Mammary epithelial cell (primary cell): ENCODE measurements at places on chromosomes 2 and 18. TPM values are rescaled to one million over a fixed set of nuclear protein-coding genes. Genes with fewer than 3 reads are reported as not detected.
A peak's percentile ranks its signal among the peaks of the same experiment; 100 is the strongest.

GRCh38 chr2:8437228-8437948, 244.5 kb upstream of the ID2 start:
- DNase-seq: peak; percentile 0

- no peak for DNase-seq
These were observed 5.3 kb upstream of the ORC2 start for GRCh38 chr2:200968735-200969134.

- DNase-seq: no peak
These were observed 72.4 kb downstream of the RND3 start for GRCh38 chr2:150415022-150415421.

- DNase-seq: no peak
These were observed 157.3 kb downstream of the CDCA7 start for GRCh38 chr2:173511942-173512341.

DNA sequence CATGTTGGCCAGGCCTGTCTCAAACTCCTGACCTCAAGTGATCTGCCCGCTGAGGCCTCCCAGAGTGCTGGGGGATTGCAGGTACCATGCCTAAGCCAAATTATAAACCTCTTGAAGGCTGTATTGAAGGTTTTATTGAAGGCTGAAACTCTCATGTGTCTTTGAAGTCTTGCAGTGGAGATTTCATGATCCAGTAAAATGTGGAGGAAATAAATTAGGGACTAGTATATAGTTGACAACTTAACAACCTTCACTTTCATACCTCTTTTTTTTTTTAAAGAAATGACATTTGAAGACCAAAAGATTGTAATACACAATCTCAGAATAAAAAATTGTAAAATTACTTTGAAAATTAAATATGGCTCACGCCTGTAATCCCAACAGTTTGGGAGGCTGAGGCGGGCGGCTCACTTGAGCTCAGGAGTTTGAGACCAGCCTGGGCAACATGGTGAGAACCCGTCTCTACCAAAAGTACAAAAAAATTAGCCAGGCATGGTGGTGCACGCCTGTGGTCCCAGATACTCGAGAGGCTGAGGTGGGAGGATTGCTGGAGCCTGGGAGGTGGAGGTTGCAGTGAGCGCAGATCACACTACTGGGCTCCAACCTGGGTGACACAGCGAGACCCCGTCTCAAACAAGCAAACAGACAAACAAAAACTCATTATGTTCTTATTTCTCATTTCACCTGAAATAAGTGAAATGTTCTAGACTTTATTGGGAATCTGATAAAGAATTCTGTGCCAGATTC, 8.0 kb downstream of the EML4 start:
- DNase-seq: no peak

GRCh38 chr2:188068093-188068492, 223.6 kb upstream of the GULP1 start:
- DNase-seq: peak; percentile 6

DNA sequence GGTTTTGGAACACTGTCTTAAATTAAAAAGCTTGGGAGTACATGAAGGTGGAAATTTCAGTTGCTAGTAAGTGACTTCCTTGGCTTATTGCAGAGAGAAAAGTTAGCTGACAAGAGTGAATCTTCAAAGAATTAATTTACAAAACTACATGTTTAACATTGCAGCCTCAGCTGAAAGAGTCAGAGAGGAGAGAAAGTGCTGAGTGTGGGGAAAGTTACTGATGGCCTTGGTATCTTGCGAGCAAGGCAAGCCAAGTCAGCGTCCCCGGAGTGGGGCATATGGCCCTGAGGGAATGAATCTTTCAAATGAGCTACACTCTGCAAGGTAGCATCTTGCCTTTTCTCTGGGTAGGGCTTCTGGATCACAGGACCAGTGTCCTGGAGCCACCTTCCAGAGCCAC, 131.3 kb downstream of the LPIN1 start:
- DNase-seq: no peak

DNA sequence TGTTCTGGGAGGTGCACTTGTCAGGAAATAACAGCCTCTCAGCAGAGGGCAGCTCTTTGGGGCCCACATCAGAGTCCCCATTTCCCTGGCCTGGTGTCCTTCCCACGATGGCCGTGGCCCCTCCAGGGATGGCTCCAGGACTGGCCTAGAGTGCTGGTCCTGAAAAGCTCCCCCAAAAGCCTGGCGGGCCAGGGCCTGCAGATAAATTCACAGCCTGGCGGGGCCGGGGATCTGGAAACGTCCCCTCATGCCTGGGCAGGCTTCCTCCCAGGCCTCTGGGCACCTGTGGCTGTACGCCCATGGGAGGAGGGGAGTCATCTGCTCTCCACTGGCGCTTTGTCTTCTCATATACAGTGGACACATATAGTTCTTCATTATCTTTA, 52.6 kb upstream of the HS6ST1 start:
- no peak for DNase-seq

GRCh38 chr2:72211350-72211749, 63.7 kb upstream of the CYP26B1 start:
- DNase-seq: peak; percentile 69

- DNase-seq: no peak
These were observed 1001.9 kb upstream of the CHAC2 start for GRCh38 chr2:52765735-52766134.

DNA sequence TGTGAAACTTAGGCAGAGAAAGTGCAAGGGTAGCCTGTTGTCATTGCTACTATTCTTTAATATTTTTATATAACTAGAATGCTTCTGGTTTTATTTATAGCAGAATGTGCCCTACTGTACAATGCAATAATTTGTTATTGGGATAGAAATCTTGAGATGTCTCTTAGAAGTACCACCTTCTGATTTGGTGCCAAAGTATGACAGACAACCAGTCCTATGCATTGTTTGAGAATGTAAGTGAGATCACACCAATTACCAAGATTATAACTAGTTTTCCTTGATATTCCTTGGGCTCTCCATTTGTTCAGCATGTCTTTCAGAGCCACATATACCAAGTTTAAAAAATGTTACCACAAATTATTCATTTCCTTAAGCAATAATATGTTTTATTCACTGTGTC, 399.7 kb downstream of the CPS1 start:
- no peak for DNase-seq

DNA sequence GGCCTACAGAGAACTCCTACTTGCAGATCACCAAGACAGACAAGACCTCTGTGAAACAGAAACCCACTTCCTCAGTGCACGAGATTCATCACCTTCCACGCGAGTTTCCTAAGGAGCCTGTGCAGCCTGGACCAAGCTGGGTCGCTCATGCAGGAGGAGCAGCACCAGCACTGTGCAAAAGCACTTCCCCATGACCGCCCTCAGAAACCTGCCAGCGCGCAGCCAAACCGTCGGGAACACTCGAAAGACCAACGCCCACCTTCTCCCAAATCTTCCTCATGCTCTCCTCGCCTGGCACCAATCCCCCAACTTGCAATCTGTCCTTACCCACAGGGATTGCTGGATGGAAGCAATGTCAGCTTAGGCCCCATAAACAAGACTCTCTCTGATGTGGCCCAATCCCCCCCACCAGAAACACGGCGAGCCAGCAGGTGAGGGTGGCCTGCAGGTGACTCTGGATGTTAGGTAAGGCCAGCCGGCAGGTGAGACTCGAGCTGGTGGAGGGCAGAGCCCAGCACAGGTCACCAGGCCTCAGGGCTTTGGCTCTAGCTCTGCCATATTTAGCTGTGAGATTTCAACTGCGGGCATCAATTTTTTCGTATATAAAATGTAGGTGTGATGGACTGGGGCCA, 69.4 kb downstream of the PXDN start:
- DNase-seq: no peak

GRCh38 chr2:106095478-106096298, 98.4 kb downstream of the UXS1 start:
- DNase-seq: no peak

DNA sequence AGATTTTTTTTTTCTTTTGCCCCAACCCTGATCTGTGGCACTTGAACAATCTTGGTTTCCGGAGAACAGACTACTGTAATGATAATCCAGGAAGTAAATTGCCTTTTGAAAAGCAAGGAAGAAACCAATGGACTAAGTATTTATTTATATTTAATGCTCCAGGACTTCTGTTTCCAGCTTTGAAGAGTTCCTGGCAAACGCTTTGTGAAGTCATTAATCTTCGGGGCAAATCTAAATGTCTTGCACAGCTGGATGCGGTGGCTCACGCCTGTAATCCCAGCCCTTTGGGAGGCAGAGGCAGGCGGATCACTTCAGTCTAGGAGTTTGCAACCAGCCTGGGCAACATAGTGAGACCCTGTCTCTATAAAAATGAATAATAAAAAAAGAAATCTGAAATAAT, 135.1 kb upstream of the GATA6 start:
- DNase-seq: no peak

DNA sequence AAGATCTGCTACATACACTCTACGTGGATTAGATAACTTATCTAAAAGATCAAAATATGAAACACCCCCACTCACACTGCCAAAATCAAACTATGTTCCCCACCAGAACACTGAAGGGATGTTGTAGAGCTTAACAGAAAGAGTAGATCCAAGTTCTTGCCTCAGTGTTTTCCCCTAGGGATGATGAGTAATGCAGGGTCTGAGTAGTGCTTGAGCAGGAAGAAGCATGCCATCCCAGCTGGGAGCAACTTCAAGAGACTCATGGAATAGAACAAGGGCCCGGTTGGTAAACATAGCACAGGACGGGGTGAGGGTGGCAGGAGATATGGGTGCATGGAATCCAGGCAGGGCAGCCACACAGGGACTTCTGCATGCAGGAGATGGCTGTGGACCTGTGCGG, 74.3 kb downstream of the SNTG2 start:
- peak; percentile 7 for DNase-seq

DNA sequence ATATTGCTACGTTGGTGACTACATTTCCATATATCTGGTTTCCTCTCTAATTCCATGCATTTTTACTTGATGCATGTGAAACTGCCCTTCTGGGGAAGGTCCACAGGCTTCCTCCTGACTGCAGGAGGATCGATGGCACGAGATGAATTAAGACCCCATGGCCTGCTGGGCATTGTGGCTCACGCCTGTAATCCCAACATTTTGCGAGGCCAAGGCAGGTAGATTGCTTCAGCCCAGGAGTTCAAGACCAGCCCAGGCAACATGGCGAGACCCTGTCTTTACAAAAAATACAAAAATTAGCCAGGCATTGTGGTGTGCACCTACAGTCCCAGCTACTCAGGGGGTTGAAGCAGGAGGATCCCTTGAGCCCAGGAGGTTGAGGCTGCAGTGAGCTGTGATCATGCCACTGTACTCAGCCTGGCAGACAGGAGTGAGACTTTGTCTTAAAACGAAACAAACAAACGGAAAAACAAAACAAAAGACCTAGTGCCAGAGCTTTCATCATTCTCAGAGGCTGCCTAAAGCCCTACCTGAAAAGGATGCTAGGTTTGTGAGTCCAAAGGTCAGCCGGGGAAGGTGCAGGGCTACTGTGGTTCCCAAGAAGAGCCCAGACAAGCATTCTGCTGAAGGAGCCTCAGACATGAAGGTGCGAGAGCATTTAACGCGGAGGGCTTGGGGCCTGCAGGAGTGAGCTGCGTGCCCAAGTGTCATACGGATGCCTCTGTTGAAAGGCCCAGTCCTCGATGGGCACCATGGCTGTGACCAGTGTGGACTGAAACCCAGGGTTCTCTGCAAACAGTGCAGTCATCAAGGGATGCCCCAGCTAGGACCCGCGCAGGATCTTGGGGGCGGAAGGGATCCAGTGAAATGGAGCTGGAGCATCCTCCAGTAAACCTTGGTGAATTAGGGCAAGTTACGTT, 21.6 kb downstream of the GPR55 start:
- no peak for DNase-seq

- peak; percentile 97 for DNase-seq
These were observed 29.6 kb upstream of the IL37 start for GRCh38 chr2:112881217-112881985.

GRCh38 chr2:205051417-205051816, 506.1 kb downstream of the PARD3B start:
- DNase-seq: no peak

DNA sequence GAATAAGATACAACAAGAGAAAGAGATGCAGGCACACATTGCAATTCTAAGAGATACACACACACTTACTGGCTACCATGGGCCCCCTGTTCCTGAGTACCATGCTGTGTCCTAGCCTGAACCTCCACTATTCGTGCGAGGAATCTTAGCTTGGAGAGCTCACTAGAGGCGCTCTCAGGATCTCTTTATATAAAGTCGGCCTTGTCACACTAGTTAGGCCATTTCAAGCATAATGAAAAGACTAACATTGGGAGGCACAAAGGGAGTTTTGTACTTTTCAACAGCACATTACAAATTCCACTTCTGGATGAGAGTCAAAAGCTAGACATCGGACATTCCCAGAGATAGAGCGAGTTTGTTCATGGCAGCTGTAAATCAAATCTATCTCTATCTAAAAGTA, 365.2 kb downstream of the DSEL start:
- no peak for DNase-seq

DNA sequence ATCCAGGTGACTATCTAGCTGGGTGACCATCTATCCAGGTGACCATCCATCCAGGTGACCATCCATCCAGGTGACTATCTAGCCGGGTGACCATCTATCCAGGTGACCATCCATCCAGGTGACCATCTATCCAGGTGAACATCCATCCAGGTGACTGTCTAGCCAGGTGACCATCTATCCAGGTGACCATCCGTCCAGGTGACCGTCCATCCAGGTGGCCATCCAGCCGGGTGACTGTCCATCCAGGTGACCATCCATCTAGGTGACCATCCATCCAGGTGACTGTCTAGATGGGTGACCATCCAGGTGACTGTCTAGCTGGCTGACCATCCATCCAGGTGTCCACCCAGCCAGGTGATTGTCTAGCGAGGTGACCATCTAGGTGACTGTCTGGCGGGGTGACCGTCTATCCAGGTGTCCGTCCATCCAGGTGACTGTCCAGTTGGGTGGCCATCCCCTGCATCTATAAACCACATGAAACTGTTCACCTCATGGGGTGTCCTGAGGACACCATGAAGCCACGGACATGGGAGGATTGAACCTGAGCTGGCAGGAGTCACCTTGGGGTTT, 305.3 kb downstream of the NDUFA10 start:
- DNase-seq: no peak

DNA sequence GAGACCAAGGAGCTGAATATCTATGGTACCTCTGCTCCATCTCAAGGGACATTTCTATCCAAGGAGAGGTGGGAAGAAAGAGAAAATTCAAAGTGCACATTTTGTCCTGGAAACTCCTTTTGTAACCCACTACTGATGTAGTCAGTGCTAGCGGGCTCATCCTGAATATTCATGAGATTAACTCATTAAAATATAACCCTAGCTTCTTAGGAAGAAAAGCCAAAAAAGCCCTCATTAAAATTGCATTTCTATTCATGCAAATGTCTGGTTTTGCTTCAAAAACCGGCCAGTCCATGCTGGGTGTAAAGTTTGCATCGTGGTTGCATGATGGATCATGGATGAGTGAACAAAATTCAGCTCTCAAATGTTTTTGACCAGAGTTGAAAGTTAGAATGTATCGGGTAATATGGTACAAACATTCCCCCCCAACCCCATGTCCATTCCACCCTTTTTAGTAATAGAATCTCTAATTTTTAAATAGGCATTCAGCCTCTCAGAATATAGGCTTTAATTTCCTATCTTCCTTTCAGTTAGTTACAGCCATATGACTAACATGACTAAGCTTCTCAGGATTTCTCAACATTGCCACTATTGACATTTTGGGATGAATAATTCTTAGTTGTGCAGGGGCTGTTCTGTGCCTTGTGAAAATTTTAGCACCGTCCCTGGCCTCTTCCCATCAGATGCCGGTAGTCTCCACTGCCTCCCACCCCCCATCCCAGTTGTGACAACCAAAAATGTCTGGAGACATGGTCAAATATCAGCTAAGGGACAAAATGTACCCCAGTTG, 104.2 kb upstream of the RND3 start:
- DNase-seq: peak; percentile 41

The PLCL1 gene
- total RNA-seq: 0.33 TPM

The MARCHF7 gene
- total RNA-seq: 80.9 and 84.3 TPM in 2 replicates

The RGPD3 gene
- total RNA-seq: 0.33 TPM

The WIPF1 gene
- total RNA-seq: 0.29 TPM in 1 of 2 replicates, not detected in the other

The FAM168B gene
- 108 TPM for total RNA-seq

The FOXD4L1 gene
- total RNA-seq: 0.33 TPM
